Neural progenitor cell (in vitro differentiated cells): ENCODE measurements at places on chromosomes 5 and 9.

GRCh38 chr5:68331192-68332079, 115.9 kb downstream of the PIK3R1 start:
- H3K27me3 ChIP-seq, result no peaks in the 10 kb centered on the region
- H3K4me1 ChIP-seq, result no peaks in the 10 kb centered on the region
- no peaks in the 10 kb centered on the region for H3K36me3 ChIP-seq
- no peak overlapping the region for H3K27ac ChIP-seq

DNA sequence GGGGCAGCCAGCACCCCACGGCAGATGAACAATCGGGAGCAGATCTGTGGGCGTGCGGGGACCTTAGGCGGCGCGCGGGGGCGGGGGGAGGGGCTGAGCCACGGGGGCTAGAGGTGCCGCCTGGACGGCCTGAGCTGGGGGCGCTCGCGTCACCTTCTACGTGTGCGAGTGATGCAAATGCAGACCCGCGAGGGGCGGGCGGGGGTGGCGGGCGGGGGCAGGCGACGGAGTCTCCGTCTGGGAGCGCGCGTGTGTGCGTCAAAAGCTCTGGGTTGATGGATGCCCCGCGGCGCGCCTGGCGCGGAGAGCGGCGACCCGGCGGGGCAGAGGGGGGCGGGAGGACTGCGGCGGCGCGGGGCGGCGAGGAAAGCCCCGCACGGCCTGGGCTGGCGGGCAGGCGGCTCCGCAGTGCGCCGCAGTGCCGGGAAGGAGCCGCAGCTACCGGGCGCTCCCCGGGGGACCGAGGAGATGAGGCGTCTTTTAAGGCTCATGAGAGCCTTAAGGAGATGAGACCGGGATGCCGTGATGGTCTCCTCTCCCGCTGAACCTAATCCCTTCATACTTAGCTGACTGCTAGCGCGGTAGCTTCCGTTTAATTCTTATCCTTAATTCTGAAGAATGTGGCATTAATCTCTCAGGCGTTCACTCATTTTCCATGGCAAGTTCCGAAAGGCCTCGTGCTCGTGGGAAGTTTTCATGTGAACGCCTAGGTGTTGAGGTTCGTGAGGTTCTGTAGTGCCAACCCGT, 1.5 kb downstream of the SV2C start:
- no peaks in the 10 kb centered on the region for H3K36me3 ChIP-seq
- peak; percentile 76 for DNase-seq
- H3K4me1 ChIP-seq, result peaks cover 23% of the 10 kb centered on the region
- H3K27ac ChIP-seq, result no peak overlapping the region

- H3K27ac ChIP-seq, result peak overlapping the region; percentile 51
- no peak overlapping the region for H3K4me3 ChIP-seq
- H3K36me3 ChIP-seq, result no peaks in the 10 kb centered on the region
- peak; percentile 12 for DNase-seq
Measured at GRCh38 chr5:117102591-117102990, 528.0 kb upstream of the SEMA6A start.

DNA sequence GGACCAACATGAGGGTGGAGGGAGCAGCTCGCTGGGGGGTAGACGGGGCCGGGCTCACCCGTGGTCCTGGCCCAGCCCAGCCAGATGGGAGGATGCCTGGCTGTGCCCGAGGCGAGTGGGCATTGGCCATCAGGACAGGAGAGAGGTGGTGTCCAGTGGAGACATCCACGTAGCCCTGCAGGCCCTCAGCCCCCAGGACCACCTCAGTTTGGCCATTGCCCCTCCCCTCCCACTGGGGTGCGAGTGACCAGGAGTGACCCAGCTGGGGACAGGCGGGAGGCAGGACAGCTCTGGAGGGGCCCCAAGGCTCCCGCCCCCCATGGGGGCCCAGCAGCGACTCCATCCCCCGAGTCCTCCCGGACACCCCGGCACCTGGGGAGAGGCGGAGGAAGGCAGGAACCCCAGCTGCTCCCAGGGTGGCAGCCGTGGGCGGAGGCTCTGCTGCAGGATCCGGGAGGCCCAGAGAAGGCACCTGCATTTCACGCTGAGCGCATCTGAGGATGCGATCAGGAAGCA, 8.3 kb downstream of the NOXA1 start:
- H3K4me3 ChIP-seq, result no peak overlapping the region
- DNase-seq, result no peak
- no peak overlapping the region for H3K27ac ChIP-seq
- H3K27me3 ChIP-seq, result no peaks in the 10 kb centered on the region

DNA sequence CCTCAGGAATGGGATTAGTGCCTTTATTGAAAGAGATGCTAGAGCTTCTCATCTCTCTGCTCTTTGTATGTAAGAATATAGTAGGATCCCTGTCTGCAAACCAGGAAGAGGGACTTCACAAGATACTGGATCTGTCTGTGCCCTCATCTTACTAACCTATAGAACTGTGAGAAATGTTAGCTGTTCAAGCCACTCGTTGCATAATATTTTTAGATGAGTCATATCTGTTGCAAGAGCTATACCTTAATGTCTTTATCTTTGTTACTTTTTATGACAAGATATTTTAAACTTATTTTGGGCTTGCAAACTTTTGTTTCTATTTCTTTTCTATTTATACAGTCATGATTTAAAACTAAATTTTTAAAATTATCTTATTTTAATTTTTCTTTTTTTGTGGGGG, 1296.8 kb upstream of the CDH6 start:
- H3K36me3 ChIP-seq, result no peaks in the 10 kb centered on the region
- H3K27me3 ChIP-seq, result no peaks in the 10 kb centered on the region
- DNase-seq, result no peak
- no peak overlapping the region for H3K4me3 ChIP-seq
- no peak overlapping the region for H3K27ac ChIP-seq

DNA sequence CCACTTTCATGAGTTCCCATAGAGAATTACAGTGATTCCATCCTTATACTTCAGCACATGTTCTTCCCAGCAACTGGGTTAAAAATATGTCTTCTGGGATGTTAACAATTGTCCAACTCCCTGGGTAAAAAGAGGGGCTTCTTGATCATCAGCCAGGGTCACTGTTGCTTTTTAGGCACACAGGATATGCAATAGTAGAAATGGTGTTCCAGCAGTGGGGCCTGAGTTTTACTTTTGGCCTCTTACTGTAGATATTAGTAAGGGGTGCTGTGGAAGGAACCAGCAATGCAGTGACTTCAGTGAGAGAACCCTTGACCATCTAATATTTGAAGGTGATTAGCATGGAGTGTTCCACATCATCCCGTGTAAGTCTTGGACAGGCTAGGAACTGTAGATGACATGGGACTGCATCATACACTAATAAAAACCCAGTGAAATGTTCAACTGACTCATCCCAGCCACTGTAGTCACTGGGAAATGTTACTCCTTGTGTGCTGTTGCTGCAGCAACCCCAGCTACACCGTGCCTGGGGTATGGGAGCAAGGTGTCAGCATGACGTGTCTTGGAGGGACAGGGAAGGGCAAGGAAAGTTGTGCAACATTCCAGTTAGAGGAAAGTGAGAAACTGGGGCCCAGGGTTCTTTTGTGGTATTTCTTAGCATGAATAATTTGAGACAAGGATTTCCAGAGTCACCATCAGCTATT, 610.9 kb downstream of the RAB3C start:
- H3K4me1 ChIP-seq, result peaks cover 2% of the 10 kb centered on the region
- H3K4me3 ChIP-seq, result no peak overlapping the region
- no peak overlapping the region for H3K27ac ChIP-seq

DNA sequence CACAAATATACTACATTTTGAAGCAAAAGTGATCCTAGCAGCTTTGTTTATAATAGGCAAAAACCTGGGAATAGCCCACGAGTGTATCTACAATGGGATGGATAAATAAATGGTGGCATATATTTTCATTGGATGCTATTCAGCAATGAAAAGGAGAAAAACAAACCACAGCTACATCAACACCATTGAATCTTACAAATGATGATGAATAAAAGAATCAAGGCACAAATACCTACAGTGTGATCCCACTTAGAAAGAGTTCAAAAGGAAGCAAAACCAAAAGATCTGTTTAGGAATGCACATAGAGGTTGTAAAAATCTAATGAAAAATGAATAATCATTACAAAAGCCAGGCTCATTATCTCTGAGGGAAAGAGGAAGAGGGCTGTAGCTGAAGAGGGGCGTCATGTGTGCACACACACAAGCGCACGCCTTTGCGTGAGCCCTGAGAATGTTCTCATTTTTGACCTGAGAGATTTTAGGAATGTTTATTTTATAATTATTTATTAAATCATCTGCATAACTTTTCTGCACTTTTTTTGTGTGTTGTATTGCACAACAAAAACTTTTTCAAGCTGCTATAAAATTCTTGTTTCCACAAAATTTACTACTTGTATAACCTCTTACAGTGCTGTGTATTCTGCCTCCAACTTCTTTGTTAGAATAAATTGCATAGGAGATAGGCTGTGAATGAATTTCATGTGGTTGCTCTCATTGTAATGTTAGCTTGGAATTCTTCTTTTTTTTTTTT, 5.9 kb upstream of the RHOBTB3 start:
- no peaks in the 10 kb centered on the region for H3K36me3 ChIP-seq
- H3K4me1 ChIP-seq, result no peaks in the 10 kb centered on the region
- no peak overlapping the region for H3K4me3 ChIP-seq
- DNase-seq, result no peak

DNA sequence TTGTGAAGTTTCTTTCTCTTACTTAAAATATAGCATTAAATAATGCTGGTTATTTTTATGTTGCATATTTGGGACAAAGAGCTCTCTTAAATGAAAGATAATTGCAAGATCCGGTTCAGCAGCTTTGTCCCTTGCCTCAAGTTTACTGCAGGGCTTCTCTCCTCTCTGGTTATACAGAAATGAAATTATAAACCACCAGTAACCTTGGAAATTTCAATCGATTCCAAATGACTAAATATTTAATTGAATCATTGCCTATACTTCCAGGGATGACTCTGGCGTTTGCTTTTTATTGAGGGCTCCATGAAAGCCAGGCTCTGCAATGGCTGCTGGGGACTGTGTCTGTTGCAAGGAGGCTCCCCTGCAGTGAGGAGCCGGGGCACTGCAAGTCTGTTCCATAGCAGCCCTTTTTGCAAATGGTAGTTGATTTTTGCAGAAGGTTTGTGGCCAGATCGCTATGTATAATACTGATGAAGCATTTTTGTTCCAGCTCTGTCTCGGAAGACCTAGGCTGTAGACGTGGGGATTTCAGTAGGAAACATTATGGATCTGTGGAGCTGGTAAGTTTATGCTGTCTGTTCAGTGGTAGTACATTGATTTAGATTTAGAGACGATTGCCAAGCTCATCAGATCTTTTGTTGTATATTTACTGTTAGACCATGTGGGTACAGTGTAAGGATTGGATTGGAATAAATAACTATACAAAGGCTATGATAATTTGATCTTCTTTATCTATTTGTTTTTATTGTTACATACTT, at the start of gene GARNL3:
GARNL3 (plus strand) TSS at position 313 of the 758 bp plus-strand sequence; CDS start at position 417, 104 bp downstream.
- no peaks in the 10 kb centered on the region for H3K27me3 ChIP-seq
- H3K36me3 ChIP-seq, result no peaks in the 10 kb centered on the region
- peak; percentile 46 for DNase-seq
- no peak within 1 kb of the TSS for H3K27ac ChIP-seq
- no peak within 1 kb of the TSS for H3K4me3 ChIP-seq

- H3K36me3 ChIP-seq, result no peaks in the 10 kb centered on the region
- H3K4me3 ChIP-seq, result no peak overlapping the region
- H3K4me1 ChIP-seq, result peaks cover 35% of the 10 kb centered on the region
- H3K27ac ChIP-seq, result peak overlapping the region; percentile 38
- H3K27me3 ChIP-seq, result no peaks in the 10 kb centered on the region
Measured at GRCh38 chr9:78023003-78023741, 8.4 kb downstream of the GNAQ start.

DNA sequence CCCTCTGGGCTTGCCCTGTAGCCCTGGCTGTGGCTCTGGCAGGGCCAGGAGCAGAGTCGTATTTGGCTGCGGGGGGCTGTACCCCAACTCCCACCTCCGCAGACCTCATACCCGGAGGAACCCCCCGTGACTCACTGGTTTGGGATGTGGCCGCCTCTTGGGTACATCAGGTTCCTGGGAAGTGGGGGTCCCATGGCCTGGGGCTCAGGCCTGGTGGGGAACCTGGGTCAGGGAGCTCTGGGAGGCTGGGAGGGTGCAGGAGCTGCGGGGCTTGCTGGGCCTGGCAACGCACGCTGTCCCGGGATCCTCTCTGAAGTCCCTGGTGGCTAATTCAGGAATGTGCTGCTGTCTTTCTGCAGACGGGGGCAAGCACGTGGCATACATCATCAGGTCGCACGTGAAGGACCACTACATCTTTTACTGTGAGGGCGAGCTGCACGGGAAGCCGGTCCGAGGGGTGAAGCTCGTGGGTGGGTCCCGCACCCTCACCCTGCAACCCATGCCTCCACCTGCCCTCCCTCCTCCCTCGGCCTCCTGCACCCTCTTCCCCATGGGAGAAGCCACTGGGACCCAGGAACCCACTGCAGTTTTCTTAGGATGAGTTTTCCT, 2.4 kb downstream of the LCN1 start:
- no peak for DNase-seq
- H3K4me3 ChIP-seq, result no peak overlapping the region
- H3K27ac ChIP-seq, result no peak overlapping the region
- no peaks in the 10 kb centered on the region for H3K36me3 ChIP-seq

DNA sequence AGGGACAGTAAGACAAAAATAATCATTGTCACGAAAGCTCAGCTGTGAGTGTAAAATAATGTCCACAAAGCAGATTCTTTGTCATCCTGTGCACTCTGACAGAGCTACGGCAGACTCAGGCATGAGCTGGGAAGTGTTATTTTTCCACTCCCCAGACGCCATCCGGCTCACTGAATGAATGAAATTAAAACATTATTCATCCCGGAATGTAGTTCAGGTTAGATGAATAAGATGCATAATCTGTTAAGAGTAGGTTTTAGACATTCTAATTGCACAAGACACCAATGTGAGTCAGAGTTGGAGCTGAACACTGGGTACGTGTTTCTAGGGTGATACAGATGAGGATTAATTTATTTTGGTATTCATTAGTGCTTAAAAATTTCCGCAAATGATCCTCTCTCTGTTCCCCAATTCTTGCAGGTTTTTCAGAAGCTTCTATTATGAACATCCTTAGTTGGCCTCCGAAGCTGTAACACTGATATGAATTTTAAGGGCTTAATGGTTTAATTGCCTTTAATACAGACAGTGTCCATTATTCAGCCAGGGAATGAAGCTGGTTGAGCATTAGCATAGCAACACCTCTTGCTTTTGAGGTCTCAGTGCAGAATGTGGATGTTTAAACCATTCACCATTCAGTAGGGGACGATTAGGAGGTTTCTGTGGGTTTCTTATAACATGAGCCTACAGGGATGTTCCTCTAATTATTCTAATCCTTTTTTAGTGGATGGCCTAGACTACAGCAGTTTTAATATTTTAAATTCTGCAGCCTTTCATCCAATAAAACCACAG, 65.6 kb upstream of the FRRS1L start:
- DNase-seq, result no peak
- H3K27me3 ChIP-seq, result no peaks in the 10 kb centered on the region
- no peaks in the 10 kb centered on the region for H3K36me3 ChIP-seq
- no peak overlapping the region for H3K27ac ChIP-seq

GRCh38 chr9:105305856-105306255, 61.4 kb downstream of the SLC44A1 start:
- no peaks in the 10 kb centered on the region for H3K36me3 ChIP-seq
- no peak overlapping the region for H3K27ac ChIP-seq
- no peaks in the 10 kb centered on the region for H3K27me3 ChIP-seq

GRCh38 chr9:82436475-82436874, 447.9 kb downstream of the SPATA31D1 start:
- H3K27me3 ChIP-seq, result no peaks in the 10 kb centered on the region
- H3K27ac ChIP-seq, result no peak overlapping the region
- no peak overlapping the region for H3K4me3 ChIP-seq
- no peaks in the 10 kb centered on the region for H3K4me1 ChIP-seq
- DNase-seq, result no peak
- H3K36me3 ChIP-seq, result no peaks in the 10 kb centered on the region
